CD4-positive, alpha-beta T cell treated with Interleukin-21 for 1 hour (primary cell): ENCODE measurements at places on chromosomes 4 and X.

GRCh38 chr4:177964061-177964460 is 521.8 kb upstream of the AGA start:
- no peak for DNase-seq

DNA sequence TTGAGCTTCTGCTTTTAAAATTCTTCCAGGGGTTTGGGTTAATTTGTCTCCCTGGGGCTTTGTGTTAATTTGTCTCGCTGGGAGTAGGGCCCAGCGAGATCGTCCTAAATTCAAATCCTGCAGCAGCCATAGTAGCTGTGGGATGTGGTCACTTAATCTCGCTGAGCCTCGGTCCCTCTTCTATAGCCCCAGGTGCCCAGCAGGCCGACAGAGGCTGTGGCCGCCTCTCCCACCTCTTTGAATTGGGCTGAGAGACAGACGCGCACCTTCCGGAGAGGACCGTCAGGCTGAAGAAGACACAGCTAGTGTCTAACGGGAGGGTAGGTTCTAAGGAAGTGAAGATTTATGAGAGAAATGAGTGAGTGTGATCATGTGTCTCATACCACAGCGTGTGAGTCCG is 15.7 kb upstream of the WFS1 start:
- DNase-seq = no peak

GRCh38 chr4:163693776-163694175 is 199.3 kb downstream of the TMA16 start:
- DNase-seq = no peak

DNA sequence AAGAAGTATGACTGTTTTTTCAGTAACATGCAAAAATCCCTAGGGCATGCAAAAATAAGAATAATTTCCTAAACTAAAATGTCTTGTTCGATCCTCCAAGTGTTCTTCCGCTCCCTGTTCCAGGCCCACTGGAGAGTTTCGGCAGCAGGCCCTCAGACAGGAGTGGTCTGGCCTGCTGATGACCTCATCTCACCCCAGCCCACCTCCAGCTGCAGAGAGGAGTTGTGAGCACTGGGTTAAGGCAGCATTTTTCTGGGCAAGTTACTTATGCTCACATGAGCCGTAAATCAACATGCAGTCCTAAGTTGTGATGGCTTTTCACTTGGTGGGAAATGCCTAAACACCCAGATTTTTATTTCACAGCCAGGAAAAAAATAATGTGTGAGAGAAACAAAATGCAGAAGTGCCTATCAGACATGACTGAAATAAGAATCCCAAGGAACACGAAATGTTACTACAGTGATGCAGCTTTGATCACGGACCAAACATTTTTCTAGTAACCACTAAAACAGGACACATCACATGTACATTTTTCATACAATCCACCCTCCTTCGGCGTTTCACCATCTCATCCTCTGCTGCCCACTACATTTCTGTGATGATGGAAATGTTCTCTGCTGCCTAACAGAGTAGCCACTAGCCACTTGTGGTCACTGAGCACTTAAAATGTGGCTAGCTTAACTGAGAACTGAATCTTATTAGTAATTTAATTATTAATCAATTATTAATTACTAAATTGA is 153.3 kb upstream of the TBL1X start:
- no peak for DNase-seq

DNA sequence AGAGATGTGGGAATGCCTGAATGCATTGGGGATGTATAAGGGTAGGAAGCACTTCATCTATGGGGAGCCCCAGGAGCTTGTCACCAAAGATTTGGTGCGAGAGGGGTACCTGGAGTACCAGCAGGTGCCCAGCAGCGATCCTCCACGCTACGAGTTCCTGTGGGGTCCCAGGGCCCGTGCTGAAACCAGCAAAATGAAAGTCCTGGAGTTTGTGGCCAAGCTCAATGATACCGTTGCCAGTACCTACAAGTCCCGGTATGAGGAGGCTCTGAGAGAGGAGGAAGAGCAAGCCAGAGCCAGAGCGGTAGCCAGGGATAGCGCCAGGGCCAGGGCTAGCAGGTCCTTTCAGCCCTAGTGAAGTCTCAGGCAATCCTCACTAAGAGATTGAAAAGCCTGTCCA is 3.8 kb downstream of the MAGEB17 start:
- no peak for DNase-seq
